ENCODE measurements at places on chromosomes 3 and 15.

GRCh38 chr3:96657710-96658109 lies 156.7 kb upstream of the EPHA6 start:
- no peak for DNase-seq

DNA sequence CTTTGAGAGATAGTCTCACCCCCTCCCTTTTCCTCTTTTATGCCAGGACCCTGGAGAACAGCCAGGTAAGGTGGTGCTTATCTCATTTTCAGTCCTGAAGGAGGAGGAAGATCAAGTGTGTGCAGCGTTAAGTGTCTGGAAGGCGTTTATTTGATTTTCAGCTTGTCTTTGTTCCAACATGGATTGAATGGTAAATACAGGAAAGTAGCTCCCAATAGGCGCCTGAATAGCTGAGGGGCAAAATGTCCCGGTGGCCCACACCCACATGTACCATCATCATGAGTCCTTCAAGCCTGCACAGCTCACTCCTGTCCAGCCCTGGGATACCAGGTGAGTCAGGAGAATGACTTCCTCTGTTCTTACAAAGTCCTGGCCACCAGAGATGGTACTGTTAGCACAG lies 73.5 kb downstream of the CEMIP start:
- DNase-seq, result no peak

- peak; percentile 29 for DNase-seq
These were observed 20.2 kb upstream of the BTLA start for GRCh38 chr3:112519424-112520001.

DNA sequence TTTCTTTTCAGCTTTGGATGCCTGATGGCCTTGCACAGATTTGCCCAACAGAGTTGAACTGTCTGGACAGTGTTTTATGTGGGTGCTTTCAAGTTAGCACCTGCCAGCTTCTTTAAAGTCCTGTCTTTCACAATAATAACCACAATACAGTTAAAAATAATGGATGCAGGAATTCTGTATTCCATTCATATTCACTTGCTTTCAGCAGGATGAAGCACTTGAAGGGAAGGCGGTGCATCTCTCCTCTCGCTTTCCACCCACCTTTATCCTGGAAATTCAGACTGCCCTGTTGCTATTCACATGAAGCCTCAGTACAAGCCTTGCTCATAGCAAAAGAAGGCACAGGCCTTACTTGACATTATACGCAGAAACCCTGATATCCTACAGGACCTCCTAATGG lies 26.5 kb upstream of the GYG1 start:
- no peak for DNase-seq

- no peak for DNase-seq
These were observed 30.2 kb downstream of the ZNF710 start for GRCh38 chr15:90031231-90031791.

DNA sequence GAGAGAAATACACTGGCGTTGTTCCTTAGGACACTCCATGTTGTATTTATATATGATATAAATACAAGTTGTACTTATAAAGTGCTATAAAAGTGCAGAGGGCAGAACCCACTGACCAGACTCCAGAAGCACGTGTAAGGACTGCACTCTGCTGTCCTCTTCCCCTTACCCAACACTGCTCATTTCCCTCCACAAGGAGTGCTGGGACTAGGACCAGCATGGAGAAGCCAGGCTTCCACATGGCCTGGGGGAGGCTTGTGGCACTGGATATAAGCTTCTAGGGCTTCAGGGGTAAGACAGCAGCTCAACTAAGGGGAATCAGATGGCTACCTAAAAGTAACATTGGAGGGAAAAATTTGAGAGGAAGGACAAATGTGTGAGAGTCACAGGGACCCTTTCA lies 556.9 kb downstream of the IGSF11 start:
- DNase-seq, result no peak

GRCh38 chr3:57978316-57978715 lies 29.9 kb upstream of the FLNB start:
- DNase-seq, result no peak

GRCh38 chr3:117801912-117802239 lies 1092.3 kb downstream of the TUSC7 start:
- no peak for DNase-seq

- DNase-seq, result no peak
These were observed 142.8 kb upstream of the ATP2B2 start for GRCh38 chr3:10648181-10648580.

GRCh38 chr15:92677999-92678398 lies 22.4 kb upstream of the FAM174B start:
- DNase-seq, result peak; percentile 65

DNA sequence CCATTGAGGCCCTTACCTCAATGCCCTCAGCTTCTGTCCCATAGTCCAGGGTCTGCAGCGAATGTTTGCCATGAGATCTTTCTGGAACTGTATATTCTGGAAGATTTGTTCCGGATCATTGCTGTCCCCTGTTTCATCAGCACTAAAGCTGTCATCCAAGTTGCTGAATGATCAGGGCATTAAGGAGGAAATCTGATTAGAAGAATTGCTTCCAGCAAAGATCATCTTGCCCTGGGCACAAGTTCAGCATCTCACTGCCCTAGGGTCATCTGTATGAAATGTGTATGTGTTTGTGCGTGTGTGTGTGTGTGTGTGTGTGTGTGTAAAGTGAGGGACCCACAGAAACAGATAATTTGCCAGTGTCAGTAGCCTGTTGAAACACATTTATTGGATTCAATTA lies 1.4 kb downstream of the TMC3 start:
- peak; percentile 34 for DNase-seq

DNA sequence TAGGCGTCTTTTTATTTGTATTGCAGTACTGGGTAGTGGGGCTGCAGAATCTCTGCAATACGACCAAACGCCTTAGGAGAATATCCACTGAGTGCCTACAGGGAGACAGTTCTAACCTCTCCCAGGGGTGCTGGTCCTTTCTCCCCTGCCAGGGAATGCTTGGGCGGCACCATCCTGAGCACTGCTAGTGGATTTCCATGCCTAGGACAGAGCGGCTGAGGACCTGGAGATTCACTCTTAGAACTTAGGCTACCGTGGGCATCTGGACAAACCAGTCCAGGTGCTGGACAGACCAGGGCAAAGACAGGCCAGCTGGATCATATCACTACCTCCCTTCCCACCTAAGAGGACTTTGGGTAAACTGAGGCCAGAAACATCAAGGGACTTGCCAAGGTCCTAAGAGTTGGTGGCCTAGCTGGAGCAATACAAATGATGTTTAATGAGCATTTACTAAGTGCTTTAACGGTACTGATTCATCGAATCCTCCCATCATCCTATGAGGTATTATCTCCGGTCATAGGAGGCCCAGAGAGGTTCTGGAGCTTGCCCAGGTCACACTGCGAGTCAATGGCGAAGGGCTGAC lies 902 bp downstream of the TMEM44 start:
- DNase-seq, result no peak

DNA sequence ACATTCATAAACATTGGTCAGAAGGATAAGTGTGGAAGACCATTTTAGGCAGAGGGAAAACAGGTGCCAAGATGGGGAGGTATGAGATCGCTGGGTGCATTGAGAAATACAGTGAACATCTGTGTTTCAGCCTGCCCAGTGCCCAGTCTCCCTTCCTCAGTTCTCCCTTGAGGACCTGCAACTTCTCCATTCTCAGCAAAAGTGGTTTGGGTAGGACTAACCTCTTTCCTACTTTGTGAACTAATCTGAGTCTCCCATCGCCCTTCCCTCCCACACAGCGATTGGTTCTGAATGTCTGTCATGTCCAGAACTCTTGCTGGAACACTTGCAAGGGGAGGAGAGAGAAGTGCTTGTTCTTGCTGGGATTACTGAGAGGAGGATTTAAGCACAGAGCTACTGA lies 10.9 kb upstream of the CCNL1 start:
- no peak for DNase-seq

- DNase-seq, result no peak
These were observed 37.0 kb downstream of the PARP16 start for GRCh38 chr15:65249641-65250040.

DNA sequence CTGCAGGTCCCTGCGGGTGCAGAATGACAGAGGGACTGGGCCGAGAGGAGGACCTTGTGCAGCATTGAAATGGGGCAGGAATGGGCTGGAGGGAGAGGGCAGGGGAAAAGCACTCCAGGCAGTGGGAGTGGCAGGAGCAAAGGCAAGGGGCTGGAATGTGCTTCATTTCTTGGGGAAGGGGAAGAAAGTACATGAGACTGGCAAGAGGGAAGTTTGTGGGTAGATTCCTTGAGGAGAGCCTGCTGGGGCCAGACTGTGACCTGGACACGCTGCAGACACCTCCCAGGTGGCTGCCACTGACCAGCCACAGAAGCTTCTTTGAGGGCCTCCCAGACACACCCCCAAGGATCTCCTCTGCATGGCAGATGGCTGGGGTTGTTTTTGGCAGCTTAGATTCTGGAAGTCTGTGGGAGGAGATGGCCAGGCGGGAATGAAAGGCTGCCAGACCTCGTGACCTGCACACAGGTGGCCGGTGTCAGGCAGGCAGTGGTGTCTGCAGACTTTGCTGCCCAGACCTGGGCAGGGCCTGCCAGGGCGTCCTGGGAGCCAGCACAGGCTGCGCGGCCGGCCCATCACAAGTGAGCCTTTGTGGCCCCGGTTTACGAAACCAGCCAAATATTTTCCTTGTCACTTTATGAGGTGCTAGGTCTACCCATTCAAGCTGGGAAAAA lies 53.1 kb downstream of the SPSB4 start:
- peak; percentile 82 for DNase-seq

GRCh38 chr3:8536096-8537056 lies 34.8 kb downstream of the LMCD1 start:
- no peak for DNase-seq

GRCh38 chr3:141646760-141647561 lies 91.1 kb upstream of the RNF7 start:
- DNase-seq, result peak; percentile 52

- DNase-seq, result no peak
These were observed 54.9 kb upstream of the SLC7A14 start for GRCh38 chr3:170640737-170641171.

DNA sequence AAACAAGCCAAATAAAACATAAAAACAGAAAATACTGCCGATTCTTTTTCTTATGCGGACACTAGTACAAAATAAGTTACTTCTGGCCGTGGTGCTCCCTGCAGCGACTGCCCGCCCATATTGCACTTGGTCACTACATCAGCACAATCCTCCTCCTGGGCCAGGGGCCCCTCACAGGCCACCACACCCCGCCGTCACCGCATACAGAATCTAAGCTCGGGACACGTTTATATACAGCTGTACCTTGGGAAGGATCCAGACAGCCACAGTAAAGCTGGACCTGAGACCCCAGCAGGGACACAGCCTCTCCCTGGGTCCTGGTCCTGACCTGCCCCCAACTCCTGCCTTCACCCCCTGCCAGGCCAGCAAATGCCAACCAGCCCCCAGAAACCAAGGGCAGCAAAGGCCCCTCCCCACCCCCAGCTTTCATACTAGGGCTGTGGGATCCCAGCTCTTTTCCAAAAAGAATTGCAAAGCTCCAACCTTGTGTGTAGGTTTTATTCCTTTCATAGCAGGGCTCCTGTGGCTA lies 12.9 kb upstream of the DNAJB8 start:
- DNase-seq, result no peak

GRCh38 chr3:187973977-187974870 lies 179.7 kb upstream of the LPP start:
- DNase-seq, result no peak

DNA sequence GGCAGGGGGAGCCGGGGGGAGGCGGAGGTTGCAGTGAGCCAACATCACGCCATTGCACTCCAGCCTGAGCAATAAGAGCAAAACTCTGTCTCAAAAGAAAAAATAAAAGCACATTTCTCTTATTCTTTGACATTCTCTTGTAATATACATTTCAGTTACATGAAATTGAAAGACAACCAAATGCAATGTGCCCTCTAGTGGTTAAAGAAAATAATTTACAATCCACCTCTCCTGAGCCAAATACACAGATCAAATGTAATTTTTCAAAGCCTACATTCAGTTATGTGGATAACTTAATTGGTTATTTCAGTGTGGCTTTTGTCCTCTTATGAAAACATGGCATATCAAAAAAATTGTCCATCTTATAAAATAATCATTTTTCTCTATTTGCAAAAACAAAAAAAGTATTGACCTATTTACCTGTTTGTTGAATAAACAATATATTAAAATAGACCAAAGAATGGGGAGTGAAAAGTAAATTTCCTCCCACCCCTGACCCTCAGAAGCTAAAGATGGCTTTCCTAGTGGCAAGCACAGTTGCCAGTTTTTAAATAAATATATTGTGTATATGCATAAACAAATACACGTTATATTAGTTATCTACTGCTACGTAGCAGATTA lies 14.2 kb upstream of the U2SURP start:
- no peak for DNase-seq

DNA sequence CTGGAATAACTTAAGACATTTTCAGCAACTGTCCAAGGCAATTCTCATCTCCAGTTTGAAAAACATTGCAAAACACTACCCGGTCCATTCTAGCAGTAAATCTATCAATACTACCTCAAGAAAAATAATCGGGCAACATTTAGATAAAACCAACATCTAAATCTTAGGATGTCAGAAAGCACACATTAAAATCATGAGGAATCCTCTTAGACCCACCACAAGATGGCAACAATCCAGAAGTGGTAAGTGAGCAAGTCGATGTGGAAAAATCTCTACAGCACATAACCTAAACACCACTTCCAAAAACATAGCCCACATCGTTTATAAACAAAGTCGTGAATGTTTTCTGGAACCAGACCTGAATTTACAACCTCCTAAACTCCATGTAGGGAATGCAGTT lies 5.7 kb downstream of the PLCH1 start:
- no peak for DNase-seq

DNA sequence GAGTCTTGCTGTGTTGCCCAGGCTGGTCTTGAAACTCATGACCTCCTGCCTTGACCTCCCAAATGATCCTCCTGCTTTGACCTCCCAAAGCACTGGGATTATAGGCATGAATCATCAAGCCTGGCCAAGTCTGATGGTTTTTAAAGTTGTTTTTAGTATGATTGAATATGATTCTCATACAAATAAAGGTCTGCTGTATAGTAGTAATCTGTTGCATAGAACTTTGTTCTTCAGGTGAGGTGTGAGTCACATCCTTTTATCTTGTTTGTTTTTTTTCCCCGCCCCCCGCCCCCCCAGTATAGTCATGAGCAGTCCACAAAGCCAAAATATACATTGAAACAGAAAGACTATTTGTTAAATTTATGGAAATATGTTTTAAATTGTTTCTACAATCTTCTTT lies 39.0 kb downstream of the UBE2E2 start:
- DNase-seq, result no peak

DNA sequence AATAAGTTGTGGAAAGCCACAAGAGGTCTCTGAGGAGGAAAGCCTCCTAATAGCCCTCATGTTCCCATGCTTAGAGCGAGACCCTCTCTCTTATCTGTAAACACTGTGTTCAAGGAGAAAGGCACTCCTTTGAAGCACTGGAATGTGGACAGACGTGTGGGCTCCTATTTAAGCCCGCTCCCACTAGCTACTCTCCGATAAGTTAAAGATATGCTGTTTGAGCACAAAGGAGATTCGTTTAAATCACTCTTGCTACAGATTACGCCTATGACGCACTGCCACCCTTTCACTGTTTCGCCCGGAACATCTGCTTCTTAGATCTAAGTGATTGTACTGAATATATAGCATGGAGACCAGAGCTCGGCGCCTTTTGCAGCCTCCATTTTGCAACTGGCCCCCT lies 57.8 kb upstream of the FAM3D start:
- DNase-seq, result no peak

- no peak for DNase-seq
These were observed 201.3 kb upstream of the MRPL3 start for GRCh38 chr3:131704098-131704497.

Data from WERI-Rb-1 (cell line).